ENCODE measurements at places on chromosomes 12 and 14.
A peak's percentile ranks its signal among the peaks of the same experiment; 100 is the strongest.

DNA sequence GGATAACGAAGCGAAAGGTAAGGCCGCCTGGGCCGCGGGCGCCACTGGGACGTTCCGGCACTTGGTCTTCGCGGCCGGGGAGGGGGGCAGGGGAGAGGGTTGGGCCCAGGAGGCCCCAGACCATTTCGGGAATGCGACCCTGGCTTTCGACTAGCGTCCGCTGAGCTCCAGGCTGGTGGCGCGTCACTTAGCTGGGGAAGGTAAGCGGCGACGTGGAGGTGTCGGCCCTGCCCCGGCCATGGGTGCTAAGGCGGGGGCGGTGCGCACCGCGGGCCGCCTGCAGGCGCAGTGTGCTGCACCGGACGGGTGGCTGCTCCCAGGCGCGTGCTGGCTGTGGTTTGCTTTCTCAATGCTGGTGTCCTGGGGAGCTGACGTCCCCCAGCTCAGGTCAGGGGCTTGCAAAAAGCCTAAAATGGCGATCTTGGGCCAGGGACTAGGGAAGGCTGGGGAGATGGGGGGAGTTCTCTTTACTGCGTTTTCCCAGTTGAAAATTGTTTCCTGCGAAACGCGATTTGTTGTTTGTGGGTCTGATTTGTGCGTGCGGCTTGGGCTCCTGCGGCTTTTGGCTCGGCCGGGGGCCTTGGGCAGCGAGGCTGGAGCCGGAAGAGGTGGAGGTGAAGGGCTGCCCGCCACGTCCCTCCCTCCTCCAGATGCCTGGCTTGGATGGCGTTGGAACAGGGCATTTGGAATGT, 1.2 kb downstream of the HOXC10 start:
- DNase-seq: no peak

DNA sequence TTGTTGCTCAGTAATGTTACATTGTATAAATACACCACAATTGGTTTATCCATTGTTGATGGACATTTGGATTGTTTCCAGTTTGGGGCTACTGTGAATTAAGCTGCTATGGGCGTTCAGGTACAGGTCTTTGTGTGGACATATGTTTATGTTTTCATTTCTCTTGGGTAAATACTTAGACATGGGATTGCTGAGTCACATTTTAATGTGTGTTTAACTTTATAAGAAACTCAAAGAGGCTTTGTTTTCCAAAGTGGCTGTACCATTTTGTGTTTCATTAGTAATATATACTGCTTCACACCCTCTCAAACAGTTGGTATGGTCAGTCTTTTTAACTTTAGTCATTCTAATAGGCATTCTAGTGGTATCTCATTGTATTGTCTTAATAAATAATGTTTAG, 225.0 kb downstream of the SPTSSA start:
- no peak for DNase-seq

GRCh38 chr12:32534698-32535097, 135.3 kb downstream of the FGD4 start:
- DNase-seq: no peak

- DNase-seq: no peak
Measured at GRCh38 chr12:86710109-86710508, 453.9 kb upstream of the MGAT4C start.

GRCh38 chr14:77099425-77100167, 1.5 kb downstream of the CIPC start:
- DNase-seq: peak; percentile 48

- no peak for DNase-seq
Measured at GRCh38 chr14:54105406-54105805, 148.8 kb upstream of the BMP4 start.

- DNase-seq: no peak
Measured at GRCh38 chr14:102898776-102899515, 23.5 kb upstream of the AMN start.

DNA sequence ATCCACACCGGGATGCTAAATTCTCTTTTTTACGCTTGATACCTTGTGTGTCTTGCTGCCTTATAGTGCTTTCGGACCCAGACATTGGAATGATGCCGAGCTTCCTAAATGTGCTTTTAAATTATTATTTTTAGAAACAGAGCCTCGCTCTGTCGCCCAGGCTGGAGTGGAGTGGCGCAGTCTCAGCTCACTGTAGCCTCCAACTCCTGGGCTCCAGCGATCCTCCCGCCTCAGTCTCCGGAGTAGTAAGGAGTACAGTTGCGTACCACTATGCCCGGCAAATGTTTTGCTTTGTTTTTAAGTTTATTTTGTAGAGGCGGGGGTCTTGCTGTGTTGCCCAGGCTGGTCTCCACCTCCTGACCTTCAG, 489 bp upstream of the EML5 start:
- DNase-seq: no peak

DNA sequence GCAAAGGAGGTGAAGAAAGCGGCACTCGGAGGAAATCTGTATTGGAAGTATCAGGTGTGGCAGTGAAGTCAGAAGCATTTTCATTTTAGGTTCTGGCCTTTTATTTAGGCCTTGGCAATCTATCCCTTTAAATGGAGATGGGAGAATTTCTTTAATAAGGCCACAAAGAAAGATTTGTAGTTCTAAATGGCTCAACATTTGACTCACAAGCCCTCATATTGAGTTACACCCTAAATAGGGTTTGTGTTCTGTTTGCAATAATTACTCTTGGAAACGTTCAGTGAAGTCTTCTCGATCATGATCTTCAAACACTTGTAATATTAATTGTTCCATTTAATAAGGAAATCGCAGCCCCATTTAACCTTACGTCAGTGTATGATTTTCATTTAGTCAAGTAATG, 25.3 kb upstream of the TMEM260 start:
- DNase-seq: no peak

DNA sequence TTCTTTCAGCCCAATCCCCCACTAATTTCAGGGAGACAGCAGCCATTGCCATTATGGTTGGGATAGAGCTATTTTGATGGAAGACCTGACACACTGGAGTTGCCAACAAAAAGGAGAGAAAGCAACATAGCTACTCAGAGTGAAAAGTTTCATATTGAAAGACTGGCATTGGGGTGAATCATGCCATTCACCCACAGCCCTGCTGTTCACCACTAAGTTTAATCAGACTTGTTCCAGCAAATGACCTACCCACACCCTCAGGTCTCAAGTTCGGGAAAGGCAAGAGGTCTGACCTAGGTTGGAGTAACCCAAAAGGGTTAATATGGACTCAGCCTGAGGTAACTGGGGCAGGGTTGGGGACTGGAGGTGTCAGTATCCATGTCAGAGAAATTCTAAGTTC, 169.2 kb downstream of the PAWR start:
- DNase-seq: no peak

- no peak for DNase-seq
Measured at GRCh38 chr12:6328045-6328779, 13.7 kb downstream of the TNFRSF1A start.

DNA sequence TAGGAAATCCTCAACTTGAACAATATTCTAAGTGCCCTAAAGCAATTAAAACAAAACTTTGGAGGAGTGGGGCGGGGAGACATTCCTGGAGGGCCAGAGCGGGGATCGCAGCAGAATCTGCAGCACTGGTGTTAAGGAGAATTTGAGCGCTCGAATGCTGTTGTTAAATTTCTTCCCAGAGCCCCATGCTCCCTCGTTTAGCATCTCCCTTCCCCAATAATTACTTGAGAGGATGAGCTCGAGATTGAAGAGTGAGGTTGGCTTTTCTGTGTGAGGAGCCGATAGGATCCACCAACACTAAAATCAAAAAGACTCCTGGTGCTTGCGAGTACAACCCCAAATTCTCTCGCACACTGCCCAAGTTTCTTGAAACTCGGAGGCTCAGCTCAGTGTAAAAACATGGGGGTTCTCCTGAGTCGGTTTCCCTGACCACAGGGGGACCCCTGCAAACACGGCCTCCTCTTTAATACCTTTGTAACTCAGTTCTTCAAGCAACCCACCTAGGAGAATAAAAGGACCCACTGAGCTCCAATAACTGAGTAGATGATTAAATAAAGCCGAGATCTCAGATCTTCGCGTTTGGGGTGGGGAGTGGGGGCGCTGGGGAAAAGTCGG, 10.2 kb upstream of the FOXG1 start:
- no peak for DNase-seq

- peak; percentile 55 for DNase-seq
Measured at GRCh38 chr14:44657696-44658388, 150.8 kb upstream of the FSCB start.

DNA sequence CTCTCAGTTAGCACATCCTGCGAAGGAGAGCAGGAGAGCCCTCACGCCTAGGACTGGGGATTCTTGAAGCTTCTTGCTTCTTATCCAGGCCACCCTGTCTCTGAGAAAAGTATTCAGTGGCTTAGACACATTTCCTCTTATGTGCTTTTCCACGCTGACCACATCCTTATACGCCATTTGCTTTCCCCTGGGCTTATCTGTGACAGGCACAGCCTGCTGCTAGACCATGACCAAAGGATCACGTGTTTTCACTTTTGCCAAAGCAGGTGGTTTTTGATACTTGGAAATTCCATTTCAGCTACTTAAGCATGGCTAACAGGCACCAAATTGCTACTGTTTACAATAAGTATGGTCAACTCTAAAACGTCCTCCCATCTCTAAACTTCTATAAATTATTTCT, 587.4 kb downstream of the AACS start:
- no peak for DNase-seq

DNA sequence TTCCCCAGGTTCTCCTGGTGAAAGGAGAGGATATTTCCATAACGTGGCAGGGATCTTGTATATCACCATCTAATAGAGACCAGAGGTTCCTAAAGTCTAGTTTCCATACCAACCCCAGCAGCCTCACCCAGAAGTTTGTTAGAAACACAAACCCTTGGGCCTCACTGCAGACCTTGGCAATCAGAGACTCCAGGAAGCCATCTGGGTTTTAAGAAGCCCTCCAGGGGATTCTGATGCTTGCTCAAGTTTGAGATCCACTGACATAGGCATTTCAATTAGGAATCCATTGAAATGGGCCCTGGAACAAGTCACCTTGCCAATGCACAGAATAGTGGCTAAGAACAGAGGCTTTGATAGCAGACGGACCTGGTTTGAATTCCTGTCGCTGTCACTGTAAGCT, 2.2 kb upstream of the CMKLR1 start:
- no peak for DNase-seq

DNA sequence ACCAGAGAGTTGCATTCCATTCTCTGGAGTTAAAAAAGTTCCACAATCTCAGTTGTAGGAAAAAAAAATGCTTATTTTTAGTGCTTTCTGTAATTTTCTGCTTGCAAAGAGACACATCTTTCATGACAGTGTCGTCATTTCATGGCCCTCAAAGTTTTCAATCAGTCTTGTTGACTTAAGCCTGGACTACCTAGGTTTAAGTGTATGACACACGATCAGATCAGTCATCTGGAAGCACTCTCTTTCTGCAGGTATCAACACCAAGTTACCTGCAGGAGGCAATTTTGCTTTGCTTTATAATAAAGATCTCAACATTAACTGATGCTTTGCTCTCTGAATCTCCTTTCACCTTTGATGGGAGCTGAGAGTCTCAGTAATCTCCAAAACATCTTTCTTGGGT, 251.6 kb downstream of the BCAT1 start:
- no peak for DNase-seq

GRCh38 chr14:23168246-23168645, 15.2 kb downstream of the SLC7A8 start:
- DNase-seq: no peak

DNA sequence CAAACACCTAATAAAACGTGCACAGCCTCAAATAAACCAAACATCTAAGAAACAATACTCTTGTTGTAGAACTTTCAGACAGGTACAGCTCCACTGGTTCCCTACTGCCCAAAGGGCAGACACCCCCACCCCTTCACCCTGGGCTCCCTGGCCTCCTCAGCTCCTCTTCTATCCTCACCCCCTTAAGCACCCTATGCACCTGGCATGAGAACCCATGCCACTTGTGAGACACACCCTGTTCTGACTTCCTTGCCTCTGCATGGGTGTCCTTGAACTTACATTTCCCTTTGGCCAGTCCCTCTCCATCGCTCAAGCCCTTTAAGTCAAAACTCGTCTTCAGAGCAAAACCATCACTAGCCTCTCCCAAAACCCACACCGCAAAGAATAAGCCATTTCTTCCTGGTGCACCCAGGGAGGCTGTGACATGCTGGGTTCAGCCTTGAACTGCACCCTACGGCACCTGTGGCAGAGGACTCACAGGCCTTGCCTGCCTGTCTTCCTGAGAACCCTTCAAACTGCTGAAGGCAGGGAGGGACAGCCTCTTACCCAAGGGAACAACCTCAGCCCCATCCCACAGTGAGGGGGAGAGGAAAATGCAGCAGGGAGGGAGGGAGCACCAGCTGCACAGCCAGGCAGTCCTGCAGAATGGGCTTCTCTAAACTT, 12.6 kb upstream of the ACTR6 start:
- no peak for DNase-seq

GRCh38 chr12:2138871-2139308, 86.1 kb downstream of the CACNA1C start:
- no peak for DNase-seq

GRCh38 chr12:29032446-29032845, 116.6 kb upstream of the FAR2 start:
- DNase-seq: peak; percentile 29

DNA sequence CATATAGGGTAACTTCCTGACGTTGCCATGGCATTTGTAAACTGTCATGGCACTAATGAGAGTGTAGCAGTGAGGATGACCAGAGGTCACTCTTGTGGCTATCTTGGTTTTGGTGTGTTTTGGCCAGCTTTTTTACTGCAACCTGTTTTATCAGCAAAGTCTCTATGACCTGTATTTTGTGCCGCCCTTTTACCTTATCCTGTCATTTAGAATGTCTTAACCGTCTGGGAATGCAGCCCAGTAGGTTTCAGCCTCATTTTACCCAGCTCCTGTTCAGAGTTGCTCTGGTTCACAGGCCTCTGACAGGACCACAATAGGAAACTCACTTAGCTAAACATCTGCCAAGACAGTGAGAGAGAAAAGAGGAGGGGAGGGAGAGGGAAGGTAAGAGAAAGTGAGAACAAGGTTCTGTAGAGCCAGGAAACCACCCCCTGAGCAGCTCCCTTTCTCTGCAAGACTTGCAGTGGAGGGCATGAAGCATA, 64.8 kb upstream of the PLEKHG3 start:
- no peak for DNase-seq

DNA sequence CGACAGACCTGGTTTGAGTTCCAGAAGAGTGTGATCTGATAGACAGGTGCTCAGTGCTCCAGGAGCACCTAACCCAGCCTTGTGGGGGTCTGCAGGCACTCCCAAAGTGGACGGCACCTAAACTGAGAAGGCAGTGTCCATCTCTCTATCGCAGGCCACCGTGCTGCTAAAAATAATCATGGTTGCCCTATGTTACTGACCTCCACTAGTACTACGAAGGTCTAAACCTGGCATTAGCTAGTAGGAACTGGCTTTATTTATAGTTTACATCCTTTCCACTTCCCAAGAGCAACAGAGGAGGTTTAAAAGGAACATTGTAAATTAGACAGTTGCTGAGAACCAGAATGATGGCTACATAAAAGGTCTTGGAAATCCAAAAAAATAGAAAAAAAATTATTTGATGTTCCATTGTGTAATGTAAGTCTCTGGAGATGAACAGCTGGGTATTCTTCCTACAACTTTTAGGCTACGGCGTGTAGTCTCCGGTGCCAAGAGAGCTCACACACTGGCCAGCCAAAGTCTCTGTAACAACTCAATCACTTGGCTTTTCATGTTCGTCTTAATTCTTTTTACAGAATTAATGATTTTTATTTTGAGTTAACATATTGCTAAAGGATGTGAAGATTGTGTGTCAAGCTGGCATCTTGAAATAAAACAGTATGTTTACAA, 27.3 kb downstream of the PPFIBP1 start:
- no peak for DNase-seq

Measured in muscle of arm (tissue), 14 donors.